ENCODE measurements at places on chromosomes 11 and 22.
A peak's percentile ranks its signal among the peaks of the same experiment; 100 is the strongest.

DNA sequence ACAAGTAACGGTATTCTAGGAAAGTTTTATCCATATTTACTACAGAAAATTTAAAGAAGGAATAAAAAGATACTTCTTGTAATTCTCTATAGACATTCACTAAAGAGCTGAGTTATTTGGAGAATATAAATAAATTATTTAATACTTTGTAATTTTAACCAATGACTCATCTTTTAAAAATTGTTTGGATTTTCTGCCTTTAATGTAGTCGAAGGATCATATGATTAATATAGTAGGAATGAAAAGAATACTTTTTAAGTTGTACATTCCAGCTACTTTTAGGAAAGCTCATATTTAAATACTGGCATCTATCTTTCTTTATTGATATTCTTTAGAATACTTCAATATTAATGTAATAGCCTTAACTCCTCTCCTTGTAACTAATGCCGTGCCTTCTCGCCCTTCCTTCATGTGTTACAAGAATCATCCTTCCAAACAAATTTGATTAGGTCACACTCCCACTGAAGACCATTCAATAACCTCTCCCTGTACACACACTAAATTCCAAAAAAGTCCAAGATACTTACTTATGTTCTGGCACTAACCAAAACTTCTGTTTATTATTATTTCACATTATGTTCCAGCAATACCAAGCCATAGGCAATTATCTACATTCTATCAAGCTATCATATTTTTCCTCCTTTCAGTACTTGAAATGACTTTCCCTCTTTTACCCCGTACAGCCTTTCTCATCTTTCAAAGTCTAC lies 501.9 kb downstream of the CNTN5 start:
- DNase-seq = no peak

DNA sequence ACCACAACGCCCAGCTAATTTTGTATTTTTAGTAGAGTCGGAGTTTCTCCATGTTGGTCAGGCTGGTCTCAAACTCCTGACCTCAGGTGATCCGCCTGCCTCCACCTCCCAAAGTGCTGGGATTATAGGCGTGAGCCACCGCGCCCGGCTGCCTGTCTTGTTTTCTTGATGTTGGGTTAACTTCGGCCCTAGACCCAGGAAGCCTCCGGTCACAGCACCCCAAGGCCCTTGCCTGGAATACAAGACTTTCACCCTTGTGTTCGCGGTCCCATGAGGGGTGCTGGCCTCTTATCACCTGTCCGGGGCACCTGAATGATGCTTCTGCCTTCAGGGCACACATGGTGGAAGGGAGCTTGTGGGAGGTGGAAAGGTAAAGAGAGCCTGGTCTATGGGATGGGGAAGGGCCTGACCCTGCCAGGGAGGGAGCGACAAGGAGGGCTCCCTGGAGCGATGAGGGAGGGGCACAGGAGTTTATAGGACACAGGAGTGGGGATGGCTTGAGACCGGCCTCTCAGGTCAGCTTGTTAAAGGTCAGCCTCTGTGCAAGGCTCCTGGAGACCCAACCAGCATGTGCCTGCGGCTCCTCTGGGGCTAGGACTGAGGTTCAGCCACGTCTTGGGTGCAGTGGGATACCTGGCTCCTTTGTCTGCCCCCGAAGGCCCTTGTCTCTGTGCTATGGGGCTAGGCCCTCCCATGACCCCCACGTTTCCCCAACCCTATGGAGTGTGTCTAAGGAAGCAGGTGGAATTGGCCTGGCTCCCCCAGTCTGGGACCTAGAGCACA lies 34.7 kb upstream of the GRAMD4 start:
- no peak for DNase-seq

GRCh38 chr11:26102325-26102724 lies 229.6 kb upstream of the ANO3 start:
- no peak for DNase-seq

- DNase-seq = no peak
Observed at GRCh38 chr22:23473901-23474300, 106.2 kb downstream of the IGLL1 start.

DNA sequence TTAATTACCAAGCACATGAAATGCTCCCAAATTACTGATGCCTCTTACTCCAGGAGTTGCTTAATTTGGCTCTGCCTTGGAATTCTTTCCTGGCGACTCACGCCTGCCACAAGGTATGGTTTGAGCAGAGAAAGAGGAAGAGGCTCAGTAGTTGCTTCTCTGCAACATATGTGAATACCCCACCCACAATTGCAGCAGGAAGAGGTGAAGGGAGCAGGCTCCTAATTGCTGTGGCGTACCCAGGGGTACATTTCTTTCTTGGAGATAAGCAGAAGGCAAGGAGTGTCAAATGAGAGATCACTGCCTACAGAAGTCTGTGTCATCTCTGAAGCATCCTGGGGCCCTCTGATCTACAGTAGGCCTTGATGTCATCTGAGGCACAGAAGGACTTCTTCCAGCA lies 10.6 kb upstream of the NNMT start:
- DNase-seq = no peak

- DNase-seq = no peak
Observed at GRCh38 chr11:72439455-72439854, 5.1 kb upstream of the CLPB start.

- no peak for DNase-seq
Observed at GRCh38 chr11:115134926-115135325, 369.3 kb downstream of the CADM1 start.

DNA sequence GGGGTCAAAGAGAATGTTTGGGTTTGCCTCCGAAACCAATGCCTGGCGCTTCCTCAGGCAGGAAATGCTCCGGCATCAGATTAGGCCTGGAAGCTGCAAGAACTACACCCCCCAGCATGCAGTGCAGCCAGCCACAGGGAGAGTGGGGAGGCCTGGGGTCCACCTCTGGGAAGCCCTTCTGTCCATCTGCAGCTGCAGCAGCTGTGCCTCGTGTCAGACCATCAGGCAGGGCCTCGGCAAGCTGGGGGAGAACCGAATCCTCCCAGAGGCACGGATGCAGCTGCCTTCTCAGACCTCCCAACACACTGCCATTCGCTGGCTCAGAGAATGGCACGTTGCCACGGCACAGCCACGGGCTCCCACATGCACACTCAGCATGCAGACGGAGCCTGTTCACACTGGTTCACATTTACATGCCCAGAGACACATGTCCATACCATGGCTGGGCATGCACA lies 57.4 kb downstream of the NECTIN1 start:
- peak; percentile 85 for DNase-seq

DNA sequence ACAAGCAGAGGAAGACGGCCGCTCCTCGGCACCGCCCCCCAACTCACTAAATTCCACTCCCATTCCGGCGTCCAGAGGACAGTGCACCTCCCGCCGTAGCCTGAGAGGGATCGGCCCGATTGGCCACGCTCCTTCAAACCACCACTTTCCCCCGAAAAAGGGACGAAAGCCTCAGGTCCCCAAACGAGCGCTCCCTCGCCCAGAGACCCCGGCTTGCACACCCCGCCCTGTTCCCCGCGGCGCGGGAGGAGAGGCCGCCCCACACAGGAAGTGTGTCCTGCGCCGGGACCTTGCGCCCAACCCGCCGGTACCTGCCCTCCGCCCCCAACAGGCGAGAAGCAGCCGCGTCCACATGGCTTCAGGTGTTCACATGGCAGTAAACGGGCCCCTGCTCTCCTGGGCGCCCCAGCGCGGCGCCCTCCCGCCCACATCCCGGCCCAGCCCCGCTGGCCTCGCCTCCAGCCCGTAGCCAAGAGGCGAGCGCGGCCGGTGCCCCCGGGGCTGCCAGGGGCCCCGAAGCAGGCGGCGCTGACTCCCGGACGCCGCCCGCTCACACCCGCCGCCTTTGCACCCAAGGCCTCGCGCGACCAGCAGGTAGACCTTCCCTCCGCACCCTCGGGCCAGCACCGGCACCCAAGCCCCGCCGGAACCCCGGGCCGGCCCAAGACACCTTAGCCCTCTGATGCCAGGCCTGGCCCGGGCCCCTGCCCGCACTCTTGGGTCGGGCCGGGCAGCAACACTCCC lies 849 bp downstream of the TCF20 start:
- peak; percentile 26 for DNase-seq

GRCh38 chr11:11898648-11899047 lies 56.9 kb downstream of the USP47 start:
- no peak for DNase-seq

- no peak for DNase-seq
Observed at GRCh38 chr11:111749646-111750045, 16.5 kb downstream of the PPP2R1B start.

GRCh38 chr22:23220485-23221350 lies 40.4 kb downstream of the BCR start:
- DNase-seq = no peak

DNA sequence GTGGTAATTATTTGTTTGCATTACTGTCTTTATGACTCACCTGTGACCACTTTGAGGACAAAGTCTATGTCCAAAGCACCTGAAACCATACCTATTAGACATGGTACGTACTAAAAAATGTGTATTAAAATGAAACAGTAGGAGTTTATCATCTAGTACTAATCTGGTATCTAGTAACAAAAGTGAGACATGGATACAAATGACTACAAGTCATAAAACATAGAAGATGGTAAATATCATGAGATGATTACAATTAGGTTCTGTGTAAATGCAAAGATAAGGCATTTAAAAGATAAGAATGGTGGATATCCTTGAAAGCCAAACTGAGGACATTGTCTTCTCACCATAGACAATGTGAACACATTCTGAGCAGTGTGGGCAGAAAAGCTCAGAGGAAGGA lies 113.5 kb upstream of the GUCY1A2 start:
- DNase-seq = no peak

- no peak for DNase-seq
Observed at GRCh38 chr22:34281738-34282137, 361.5 kb upstream of the LARGE1 start.

DNA sequence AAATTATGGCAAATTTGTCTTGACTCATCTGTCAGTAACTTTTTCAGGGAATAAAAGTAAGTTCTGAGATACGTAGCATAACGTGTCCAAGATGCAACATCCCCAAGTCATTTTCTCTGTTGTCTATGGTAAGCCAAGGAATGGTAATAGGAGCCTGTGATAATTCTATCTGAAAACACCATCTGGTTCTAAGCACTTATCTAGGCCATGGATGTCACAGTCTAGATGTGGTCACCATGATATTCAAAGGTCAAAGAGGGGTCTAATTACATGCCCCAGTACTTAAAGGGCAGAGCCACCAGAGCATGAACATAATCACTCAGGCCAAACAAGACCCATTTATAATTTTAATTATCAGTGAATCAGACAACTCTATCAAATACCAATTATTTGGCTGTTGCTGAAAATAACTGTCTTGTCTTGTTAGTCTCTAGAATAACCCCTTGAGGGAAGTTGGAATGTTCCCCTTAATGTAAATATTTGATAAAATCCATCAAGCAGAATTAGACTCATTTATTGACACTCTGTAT lies 225.1 kb upstream of the MPPED2 start:
- DNase-seq = no peak

DNA sequence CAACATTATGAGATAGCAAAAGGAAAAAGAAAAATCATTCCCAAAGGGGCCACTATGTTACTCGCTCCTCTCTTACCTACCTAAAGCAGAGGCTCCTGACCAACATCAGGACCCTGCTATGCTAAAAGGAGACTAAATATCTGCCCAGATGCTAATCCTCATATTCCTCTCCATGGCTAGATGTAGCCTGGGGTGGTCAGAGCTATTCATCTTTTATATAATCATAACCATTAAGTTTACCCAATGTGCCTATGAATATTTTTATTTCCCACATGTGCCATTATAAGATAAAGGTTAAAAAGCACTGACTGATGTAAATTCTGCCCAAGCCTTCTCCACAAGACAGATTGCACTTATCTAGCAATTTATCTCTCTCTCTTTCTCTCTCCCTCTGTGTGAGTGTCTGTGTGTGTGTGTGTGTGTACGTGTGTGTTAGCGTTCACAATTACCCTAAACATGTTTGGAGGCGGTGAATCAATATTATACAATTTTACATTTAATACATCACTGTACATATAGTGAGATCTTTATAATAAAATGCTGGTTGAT lies 41.2 kb upstream of the ANO5 start:
- DNase-seq = no peak

DNA sequence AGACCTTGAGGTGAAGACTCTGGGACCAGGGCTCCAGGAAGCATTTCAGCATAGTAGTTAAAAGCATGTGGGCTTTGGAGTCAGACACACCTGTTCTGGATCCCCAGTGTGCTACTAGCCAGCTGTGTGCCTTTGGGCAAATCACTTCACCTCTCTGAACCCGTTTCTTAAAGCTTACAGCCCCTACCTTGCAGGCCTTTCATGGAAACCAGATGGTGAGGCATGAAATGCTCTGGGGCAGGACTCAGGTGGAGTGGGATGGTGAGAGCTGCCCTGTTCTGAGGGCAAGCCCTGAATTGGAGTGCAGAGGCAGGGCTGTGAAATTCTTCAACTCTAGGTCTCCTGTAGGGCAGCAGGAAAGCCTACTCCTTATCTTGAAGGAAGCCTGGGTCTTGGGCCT lies 10.5 kb downstream of the UCP2 start:
- DNase-seq = no peak

DNA sequence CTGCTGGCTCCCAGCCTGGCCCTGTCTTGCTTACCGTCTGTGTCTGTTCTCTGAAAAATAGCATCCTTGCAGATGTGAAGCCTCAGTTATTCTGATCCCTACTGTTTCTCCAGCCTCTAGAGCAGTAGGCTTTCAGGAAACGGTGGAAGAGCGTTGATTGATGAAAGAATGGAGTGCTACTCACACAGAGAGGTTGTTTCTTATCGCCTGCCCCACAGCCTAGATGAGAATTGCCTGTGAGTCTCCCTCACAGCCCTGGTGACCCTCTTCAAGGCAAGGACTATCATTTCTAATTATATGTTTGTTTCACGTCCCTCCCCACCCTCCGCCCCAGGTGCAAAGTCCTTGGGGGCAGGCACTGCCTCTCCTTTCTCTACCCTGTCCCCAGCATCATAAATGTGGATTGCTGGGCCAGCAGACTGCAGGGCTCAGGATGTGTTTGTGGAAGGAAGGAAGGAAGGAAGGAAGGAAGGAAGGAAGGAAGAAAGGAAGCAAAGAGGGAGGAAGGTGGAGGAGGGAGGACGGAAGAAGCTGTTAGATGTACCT lies 575.3 kb upstream of the B3GAT1 start:
- no peak for DNase-seq

DNA sequence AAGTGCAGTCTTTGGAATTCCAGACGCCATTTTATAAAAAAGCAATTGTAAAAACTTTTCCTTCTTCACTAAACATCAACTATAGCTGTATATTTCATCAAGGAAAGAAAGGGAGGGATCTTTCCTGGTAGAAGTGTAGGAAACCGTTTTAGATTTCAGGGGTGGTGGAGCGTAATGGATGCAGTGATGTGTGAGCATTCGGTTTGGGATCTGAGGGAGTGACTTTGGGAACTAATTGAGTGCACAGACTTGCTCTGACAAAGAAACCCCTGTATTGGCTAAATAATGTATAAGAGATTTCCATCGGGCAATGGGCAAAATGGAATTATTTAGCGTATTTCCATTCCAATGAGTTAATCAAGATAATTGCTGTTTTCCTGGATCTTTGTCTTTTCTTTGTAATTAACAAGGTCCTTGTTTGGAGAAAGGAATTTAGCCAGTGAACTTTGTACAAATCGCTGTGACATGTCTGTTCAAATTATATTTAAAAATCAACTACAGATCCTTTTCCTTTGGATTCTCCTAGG lies 125.0 kb upstream of the NARS2 start:
- DNase-seq = no peak

- DNase-seq = no peak
Observed at GRCh38 chr22:36397131-36398093, 9.6 kb upstream of the MYH9 start.

All from muscle of arm (tissue), 14 donors.